ENCODE measurements at places on chromosomes 2 and 18. TPM values are rescaled to one million over a fixed set of nuclear protein-coding genes. Genes with fewer than 3 reads are reported as not detected.

Gene ATRAID
- total RNA-seq: 177 TPM

Gene GPBAR1
- total RNA-seq: 22.2 TPM

DNA sequence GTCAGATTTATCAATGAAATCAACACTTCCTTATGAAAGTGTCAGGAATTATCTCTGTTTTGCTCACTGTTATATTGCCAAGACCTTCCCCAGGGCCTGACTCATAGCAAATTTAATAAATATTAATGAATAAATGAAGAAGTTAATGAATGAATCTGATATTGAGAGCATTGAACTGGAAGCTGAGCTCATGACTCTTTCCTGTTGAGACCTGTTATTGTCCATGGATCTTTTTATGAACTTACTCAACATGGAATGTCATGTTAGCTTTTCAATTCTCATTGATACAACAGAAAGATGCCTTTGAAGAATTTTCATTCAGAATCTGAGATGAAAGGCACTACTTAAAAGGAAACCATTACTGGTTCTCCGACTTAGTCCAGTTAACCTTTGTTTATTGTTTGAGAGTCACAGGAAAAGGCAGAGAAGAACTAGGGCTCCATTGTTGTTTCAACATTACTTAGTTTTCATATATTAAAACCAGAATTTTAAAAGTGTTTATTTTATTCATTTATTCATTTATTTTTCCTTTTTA is 90.4 kb upstream of the UNC80 start:
- DNase-seq: no peak

GRCh38 chr2:71562518-71562917 is 109.2 kb downstream of the DYSF start:
- DNase-seq: no peak

- DNase-seq: no peak
Measured at GRCh38 chr18:79973517-79973916, 9.1 kb downstream of the HSBP1L1 start.

Gene SCYGR4
- not detected for total RNA-seq

Gene CNDP1
- total RNA-seq: not detected

DNA sequence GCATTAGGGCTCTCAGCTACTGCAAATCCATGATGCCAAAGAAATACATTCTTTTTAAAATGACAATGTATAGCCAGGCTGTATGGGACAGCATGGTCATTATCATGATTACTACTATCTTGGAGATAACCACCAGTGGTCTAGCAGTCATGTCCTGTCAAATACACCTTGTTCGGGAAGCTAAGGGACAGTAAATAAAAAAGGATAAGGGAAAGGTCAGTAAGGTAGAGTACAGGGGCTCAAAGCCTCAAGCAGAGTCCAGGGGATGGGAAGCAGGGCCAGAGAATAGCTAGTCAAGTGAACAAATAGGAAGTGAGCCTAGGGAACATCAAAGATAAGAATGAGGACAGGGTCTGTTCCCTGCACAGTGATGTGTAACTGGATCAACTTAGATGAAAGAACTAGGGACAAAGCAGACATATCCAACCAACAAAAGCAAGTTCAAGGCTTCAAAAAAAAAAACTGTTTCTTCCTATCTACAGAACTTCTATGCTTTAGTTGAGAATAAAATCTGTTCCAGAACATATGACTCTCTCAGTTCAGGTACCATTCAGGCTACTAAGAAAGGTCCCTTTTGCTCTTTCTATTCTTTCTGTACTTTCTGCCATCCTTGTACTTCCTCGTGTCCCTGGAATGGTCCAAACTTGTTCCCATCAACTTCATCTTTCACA is 62.9 kb upstream of the EHBP1 start:
- DNase-seq: no peak

Gene TMEM127
- 31.1 TPM for total RNA-seq

Gene GREB1
- total RNA-seq: 83.6 TPM
